ENCODE measurements at places on chromosomes 3 and 15.

DNA sequence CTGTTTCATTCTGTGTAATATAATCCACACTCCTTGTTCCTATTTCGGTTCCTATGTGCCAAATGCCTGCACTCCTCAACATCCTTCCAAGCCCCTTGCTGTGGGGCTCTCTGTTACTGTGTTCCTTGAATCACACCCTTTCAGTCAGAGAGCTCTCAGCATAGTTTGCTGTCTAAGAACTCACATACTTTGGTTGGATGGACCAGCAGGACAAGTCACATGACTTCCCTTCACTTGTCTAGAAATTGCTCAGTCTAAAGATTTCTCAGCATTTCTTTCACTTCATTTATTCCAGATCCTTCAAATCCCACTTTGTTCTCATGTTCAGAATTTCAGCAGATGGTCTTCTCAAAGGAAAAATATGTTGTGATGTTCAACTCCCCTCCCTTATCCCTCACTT lies 203.5 kb upstream of the PFN2 start:
- DNase-seq: no peak

GRCh38 chr3:127221037-127221436 lies 28.1 kb downstream of the PRR23E start:
- no peak for DNase-seq

DNA sequence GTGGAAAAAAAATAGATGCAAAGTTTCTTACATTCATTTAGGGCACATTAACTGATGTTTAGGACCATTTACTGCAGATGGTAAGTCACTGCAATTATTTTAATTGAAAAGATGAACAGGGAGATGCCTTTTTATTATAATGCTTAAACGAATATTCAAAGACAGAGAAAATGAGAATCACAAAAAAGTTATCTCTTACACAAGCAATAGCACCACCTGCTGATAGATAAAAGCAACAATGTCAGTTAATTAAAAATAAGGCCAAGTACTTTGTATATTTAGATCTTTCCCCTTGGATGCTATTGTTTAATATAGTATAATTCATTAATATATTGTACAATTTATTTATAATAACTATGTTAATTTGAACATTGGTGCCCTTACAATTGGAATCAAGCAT lies 55.9 kb downstream of the IFT80 start:
- peak; percentile 33 for DNase-seq

GRCh38 chr3:46935168-46935858 lies 41.2 kb downstream of the CCDC12 start:
- DNase-seq: peak; percentile 76

- DNase-seq: peak; percentile 11
Observed at GRCh38 chr3:127942613-127943012, 27.6 kb downstream of the KBTBD12 start.

GRCh38 chr3:194971009-194971408 lies 285.3 kb downstream of the FAM43A start:
- DNase-seq: no peak

DNA sequence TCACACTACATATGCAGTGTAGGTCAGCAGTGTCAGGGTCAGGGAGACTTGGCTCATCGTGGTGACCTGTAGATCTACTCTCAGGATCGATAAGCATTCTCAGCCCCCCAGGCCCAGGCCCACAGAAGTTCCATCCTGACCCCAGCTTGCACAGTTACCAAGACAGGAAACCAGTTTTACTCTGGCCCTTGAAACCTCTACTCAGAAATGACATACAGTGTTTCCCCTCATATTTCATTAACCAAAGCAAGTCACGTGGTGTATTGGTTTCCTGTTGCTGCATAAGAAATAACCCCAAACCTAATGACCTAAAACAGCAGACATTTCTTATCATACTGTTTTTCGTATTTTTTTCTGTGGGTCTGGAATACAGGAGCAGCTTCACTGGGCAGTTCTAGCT lies 242.2 kb downstream of the SLCO3A1 start:
- DNase-seq: no peak

GRCh38 chr3:133490468-133491351 lies 82.8 kb upstream of the CDV3 start:
- DNase-seq: no peak

DNA sequence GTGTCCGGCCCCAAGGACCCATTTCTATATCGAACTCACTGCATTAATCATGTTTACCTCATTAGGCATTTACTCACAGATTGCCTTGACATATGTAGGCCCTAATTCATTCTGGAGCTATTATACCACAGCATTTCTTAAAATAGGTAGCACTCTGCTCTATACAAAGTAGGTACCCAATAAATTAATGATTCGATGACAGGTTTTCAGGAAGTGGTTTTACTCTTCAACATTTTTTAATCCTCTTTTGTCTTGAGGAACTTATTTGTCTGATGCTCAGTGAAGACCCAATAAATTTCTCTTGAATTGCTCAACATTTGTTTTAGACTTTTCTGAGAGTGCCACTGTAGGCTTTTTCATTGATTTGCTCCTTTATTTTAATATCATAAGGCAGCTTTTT lies 12.1 kb downstream of the TGFBR2 start:
- no peak for DNase-seq

- DNase-seq: no peak
Observed at GRCh38 chr15:91424001-91424400, 323.9 kb downstream of the SV2B start.

- no peak for DNase-seq
Observed at GRCh38 chr3:47961036-47961435, 55.2 kb downstream of the MAP4 start.

DNA sequence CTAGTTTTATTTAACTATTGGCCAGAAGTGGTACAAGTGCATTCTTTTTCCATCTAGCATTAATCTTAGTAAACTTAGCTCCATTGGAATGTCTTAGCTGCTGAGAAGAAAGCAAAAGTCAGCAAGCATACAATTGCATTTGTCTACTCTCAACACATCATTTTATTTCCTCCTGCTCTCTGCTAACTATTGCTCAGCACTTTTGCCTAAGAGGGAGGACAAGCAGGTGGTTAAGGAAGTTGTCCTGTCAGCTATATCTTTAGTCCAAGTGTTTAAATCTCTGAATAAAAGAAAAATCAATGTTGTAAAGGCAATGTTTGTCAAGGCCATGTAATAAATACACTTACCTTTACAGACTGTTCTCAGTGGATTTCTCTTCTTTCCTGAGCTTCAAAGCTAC lies 51.0 kb downstream of the FHIT start:
- DNase-seq: peak; percentile 49

DNA sequence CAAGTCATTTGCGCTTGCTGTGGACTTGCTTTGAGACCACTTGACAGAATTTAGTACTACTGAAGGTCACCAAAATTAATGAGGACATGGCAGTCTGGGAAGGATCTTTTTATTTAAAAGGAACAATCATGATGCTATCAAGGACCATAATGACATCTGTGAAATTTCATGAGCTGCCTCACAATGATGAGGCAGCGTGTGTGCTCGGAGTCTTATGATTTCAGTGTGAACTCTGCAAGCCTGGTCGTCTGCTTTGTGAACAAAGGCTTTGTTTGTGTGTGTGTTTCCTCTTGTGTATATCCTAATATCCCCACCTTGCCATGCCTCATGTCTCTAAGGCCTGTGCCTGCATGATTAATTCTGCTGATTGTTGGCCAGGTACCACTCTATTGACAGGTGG lies 46.7 kb downstream of the RAD54L2 start:
- DNase-seq: no peak

DNA sequence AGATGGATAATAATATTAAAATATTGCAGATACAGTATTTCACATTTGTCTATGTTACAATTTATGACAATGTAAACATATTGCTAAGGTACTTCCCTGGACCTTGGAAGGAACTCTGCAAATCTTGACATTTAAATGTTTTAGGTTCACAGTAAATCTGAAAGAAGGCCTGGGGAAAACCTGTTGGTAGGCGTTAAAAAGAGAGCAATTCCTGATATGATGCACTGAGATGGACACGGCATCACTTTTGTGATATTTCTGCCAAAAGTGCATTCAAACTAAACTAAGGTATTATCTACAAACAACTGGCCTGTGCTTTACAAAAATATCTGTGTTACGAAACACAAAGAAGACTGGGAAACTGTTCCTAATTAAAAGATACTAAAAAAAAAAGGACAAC lies 6.1 kb upstream of the TP63 start:
- no peak for DNase-seq

DNA sequence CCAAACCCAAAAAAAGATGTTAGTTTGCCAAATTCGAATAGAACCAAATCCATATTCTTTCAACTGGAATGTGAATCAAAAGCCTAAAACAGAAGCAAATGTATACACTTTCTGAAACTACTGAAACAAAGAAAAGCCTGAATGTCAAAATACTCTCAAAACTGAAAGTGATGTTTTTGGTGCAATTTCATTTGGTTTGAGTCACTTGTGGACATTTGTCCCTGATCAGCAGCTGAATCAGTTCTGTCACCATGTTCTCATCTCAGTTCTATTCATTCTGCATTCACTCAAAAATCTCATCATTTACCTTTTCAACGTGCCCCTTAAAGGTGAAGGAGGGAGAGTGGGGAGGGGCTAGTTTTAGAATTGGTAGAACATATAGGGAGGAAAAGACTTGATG lies 266.8 kb downstream of the ABHD5 start:
- no peak for DNase-seq

DNA sequence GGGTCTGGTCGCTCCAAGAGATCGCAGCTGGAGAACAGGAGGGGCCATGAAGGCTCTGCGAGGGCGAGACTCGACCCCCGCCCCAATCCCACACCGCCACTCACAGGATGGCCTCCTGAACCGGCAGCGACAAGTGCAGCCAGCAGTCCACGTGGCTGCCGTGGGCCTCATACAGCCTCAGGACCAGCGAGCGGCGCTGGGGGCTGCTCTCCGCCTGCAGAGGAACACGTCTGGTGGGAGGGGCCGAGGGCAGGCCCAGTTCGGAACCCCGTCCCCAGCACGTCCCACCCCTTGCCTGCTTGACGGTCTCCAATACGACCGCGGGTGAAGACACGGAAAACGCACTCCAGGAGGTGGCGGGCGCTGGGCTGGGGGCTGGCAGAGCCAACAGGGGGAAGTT lies 9.2 kb downstream of the NEIL1 start:
- DNase-seq: no peak

All from OCI-M1 (cell line).